Stimulated activated naive CD8-positive, alpha-beta T cell treated with anti-CD3 and anti-CD28 coated beads, Interleukin-15, Interleukin-2, amounts not matched to agents 100 U/mL and 50 U/mL, for 24 hours (primary cell): ENCODE measurements at places on chromosomes 2 and 18.
A peak's percentile ranks its signal among the peaks of the same experiment; 100 is the strongest.

DNA sequence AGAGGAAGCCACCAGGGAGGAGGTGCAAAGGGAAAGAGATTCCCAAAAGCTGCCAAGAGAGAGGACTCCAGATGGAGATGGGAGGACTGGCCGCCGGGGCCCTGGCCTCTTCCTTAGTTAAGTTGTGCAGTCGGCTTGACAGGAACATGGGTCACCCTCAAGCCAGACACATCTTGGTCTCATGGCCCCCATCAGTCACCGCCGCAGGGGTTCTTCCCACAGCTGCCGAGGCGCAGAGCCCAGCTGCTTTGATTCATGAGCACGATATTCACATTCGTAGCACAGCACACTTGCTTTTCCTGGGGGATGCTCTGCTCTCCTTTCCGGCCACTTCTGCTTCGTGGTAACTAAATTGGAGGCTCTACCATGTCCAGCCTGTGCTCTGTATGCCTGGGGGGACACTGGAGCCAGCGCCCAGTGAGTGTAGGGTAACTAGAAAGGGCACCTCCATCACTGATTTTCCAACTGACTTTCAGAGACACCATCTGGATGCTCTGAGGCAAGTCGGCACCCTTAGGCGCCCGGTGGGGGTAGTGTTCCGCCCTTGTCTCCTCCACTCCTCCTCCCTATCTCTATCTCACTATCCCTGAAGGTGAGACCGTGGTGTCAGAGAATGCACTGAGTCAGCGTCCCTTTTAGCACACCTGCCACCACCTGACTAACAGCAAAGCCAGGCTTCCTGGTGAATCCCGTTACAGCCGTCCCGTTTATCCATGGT, 13.3 kb downstream of the TWIST2 start:
- DNase-seq: no peak

DNA sequence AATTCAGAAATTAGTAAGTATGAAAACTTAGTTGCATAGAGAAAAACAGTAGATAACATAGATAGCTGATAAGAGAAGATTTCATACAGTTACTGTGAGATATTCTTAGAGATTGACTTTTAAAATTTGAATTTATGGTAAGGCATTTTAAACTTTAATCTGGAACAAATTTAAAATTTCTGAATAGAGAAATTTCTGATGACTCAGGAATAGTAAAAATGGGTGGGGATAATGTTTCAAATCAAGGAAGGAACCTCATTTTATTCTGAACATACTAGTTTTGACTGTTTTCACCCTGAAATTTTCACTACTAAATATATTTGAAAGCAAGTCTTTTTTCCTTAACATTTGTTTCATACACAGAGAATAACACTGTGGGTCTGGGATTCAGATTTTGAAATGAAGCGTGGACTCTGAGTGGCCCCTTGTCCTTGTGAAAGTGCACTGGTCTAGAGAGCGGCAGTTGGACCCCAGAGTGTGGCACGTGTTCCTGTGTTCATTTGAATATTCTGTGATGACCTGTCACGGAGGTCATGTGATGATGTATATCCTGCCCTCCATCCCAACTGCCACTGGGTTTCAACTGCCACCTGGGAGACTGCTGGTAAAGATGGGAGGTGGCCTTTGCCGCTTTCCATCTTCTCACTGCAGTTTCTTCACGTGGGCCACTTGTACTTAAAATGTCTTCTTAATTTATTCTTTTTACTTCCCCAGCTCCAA, 38.5 kb upstream of the RAB6D start:
- DNase-seq: no peak

- no peak for DNase-seq
These were observed 74.8 kb upstream of the SLC66A3 start for GRCh38 chr2:11080253-11081115.

GRCh38 chr2:143139835-143140393, 10.7 kb downstream of the ARHGAP15 start:
- DNase-seq: no peak

GRCh38 chr2:239399921-239400595, 762 bp downstream of the HDAC4 start:
- DNase-seq: peak; percentile 24

DNA sequence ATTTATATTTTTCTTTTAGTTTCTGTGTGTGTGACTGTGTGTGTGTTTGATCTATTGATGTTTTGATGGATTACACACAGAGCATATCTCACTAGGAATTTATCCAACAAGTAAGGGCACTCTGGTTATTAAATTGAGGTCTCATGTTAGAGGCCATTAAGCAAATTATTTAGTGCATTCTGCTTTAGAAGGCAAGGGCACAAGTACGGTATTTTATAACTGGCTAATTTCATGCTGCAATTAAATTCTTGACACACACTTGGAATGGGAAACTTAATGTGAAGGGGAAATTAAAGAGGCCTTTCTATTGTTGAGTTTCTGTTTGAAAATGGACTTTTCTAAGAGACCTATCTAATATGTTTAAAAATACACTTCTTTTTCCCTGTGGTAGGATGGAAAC, 25.8 kb downstream of the NYAP2 start:
- DNase-seq: no peak

GRCh38 chr2:203534621-203535077, 452 bp downstream of the RAPH1 start:
- peak; percentile 46 for DNase-seq

DNA sequence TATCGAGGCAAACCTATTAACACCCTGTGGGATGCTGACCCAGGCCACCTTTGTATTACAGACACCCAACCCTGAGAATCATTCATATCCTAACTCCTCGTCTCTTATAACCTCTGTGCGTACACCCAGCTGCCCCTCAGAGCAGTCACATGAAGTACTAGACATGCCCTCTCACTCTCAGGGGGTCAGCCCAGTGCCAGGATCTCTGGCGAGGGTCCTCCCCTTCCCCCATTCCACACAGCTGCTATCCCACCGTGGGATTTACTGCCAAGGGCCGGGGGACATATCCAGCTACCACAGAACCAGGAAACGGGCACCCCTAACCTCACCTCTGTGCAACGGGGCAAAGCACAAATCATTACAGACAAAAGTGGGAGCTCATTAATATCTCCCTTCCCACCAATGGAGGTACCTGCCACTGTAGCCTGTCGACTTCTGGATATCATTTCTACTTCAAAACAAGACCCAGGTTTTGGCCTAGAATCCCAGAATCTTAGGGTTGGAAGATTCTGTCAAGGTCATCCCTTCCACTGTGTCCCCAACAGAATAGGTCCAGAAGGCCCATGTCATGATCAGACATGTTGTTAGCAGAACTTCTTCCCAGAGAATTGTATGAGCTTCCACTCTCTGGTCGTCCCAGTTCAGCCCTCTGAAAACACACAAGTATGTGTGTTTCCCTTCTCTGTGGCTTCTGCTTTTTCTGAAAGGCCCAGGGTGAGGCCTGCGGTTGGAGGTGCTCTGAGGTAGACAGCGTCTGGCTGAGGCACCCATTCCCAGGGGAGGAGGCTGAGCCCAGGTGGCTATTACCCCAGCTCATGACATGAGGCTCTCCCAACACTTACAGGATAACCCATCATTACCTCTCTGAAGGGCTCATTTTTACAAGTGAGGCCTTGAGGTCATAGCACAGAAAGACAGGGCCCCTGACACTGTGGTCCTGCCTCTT, 1.7 kb downstream of the TMBIM1 start:
- peak; percentile 60 for DNase-seq

DNA sequence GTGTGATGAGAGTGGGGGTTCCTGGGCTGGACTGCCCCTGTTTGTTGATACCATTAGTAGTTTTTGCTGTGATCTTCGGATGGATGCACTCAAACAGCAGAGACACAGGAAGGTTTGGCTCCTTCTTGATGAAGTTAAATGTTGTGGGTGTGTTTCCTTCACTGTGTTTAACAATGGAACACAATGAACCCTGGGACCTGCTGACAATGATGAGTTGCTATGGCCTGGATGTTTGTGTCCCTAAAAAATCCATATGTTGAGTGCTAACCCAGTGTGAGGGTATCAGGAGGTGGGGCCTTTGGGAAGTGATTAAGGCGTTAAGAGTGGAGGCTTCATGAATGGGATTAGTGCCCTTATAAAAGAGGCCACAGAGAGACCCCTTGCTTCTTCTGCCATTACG, 237.4 kb upstream of the HS6ST1 start:
- DNase-seq: no peak

- peak; percentile 76 for DNase-seq
These were observed 34.9 kb downstream of the FAM110C start for GRCh38 chr2:11248-11941.

DNA sequence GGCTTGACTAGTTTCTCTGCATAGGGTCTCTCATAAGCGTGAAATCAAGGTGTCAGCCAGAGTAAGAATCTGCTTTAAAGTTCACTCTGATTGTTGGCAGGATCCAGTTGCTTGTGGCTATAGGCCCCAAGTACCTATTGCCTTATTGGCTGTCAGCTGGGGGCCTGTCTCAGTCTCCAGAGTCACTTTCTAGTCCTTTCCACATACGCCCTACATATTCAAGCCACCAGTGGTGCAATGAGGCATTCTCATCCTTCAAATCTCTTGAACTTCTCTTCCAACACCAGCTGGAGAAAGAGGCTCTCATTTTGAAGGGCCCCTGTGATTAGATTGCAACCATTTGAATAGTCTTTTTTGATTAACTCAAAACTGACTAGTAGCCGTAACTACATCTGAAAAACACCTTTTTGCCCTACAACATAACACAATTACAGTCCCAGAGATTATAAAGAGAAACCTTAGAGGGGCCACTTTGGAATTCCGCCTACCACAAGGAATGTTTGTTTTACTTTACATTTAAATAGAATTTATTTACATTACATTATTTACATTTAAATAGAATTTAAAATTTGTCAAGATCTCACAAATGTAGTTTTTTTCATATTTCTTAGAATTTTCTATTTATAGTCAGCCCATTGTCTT, 520.1 kb downstream of the DSC3 start:
- no peak for DNase-seq
